Left lobe of liver (tissue), 2 donors: ENCODE measurements at places on chromosomes 1 and 21.
A peak's percentile ranks its signal among the peaks of the same experiment; 100 is the strongest.

- DNase-seq: no peak
These were observed 240.5 kb downstream of the TGFB2 start for GRCh38 chr1:218585511-218586184.

DNA sequence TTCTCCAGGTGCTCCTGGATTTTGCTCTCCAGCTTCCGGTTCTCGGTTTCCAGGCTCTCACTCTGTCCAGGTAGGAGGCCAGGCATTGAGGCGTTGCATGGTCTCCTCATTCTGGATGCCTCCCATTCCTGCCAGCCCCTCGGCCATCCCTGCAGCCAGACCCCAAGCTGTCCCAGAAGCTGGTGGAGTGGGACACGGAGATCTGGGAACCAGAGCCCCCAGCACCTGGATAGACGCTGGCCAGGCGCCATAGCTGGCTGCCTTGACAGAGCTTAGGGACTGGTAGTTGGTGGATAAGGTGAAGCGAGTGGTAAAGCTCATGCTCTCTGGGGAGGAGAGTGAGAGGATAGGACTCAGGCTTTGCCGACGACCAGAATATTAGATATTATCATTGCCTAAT, 29.6 kb downstream of the RAP1A start:
- no peak for DNase-seq

DNA sequence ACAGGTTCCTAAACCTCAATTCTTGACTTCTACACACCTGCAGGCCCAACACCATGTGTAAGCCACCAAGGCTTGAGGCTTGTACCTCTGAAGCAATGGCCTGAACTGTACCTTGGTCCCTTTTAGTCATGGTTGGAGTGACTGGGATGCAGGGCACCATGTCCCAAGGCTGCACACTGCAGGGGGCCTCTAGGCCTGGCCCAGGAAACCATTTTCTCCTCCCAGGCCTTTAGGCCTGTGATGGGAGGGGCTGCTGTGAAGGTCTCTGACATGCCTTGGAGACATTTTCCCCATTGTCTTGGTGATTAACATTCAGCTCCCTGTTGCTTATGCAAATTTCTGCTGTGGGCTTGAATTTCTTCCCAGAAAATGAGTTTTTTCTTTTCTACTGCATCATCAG, 75.8 kb upstream of the ZNF678 start:
- no peak for DNase-seq

DNA sequence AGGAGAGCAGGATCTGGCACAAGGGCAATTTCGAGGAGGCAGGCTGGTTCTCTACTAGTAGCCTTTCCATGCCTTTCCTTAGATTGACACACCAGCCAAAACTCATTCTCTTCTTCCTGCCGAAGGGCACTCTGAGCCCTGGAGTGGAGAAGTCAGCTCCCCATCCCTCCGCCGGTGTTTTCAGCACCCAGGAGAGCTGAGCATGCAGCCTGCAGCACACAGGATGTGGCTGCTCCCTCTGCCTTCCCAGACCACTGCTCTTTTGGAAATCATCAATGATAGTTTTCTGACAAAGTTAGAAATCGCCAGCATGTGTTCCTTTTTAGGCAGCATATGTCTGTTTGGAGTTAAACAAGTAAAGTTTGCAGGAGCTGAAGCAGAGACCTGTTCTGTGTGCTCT, 11.7 kb downstream of the RNU5D-1 start:
- no peak for DNase-seq

GRCh38 chr1:221310180-221310579, 430.9 kb downstream of the HLX start:
- DNase-seq: no peak

GRCh38 chr1:66570196-66570595, 36.2 kb downstream of the SGIP1 start:
- no peak for DNase-seq

GRCh38 chr21:33640697-33641351, 717 bp downstream of the CRYZL1 start:
- DNase-seq: no peak

GRCh38 chr1:921011-921837, 2.5 kb upstream of the SAMD11 start:
- DNase-seq: no peak

GRCh38 chr1:33010932-33011731, 25.6 kb downstream of the AK2 start:
- DNase-seq: peak; percentile 91

DNA sequence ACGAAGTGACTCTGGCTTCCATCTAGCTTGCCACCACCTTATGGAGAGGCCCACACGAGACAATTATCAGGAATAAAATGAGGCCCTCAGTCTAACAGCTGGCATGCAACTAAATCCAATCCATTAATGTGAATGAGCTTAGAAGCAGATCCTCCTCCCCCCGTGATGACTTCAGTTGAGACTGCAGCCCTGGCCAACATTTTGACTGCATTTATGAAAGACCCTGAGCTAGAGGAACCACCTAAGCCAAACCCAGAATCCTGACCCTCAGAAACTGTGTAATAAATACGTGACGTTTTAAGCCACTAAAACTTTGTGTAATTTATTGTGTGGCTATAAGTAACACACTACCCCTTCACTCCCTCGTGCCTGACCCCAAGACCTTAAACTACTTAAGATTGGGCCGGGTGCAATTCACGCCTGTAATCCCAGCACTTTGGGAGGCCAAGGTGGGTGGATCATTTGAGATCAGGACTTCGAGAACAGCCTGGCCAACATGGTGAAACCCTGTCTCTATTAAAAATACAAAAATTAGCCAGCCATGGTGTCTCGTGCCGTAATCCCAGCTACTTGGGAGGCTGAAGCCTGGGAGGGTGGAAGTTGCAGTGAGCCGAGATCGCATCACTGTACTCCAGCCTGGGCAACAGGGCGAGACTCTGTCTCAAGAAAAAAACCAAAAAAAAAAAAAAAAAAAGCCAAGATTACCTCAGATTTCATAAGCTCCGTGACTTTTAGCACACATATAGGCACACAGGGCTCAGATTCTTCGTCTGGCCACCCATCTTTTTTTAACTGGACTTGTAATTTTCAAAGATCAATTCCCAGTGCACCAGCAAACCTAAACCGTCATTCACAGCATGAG, 72.5 kb downstream of the ENAH start:
- no peak for DNase-seq

DNA sequence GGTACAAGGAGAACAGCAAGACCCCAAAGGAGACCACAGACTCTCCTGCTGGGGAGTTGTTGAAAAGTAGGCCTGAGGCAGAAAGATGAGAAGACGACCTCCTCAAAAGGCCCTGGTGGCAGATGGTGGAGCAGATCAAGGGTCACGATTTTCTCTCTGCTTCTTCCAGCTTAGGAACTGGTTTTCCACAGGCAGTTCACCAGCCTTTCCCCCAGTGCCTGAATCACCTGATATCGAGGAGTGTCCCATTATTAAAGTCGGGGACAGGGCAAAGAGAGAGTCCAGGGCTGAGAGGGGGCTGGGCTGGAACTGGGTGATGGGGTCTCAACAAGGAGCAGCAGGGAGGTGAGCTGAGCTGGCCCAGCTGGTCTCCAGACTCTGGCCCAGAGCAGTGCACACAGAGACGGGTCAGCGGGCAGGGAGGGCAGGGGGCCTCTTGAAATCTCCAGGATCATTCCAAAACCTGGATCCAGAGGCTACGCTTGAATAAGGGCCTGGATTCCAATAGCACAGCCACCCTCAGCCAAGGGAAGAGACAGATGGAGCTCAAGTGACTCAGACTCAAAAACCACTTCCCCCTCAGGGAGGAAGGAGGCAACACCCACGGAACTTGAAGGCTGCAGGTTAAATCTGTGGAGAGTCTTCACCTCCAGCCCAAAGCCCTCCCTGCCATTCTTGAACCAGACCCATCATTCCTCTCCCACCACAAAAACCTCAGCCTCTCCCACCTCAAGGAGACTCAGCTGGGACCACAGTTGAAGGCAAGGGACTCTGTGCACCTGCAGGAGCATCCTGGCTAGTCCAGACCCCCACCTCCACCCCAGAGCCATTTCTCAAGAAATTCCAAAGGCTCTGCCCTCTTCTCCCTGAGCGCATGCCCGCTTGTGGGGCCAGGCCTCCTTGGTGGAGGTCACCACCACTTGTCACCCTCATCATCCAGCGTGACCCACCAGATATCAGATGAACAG, at the start of gene S100A5:
Gene S100A5 (minus strand): TSS at position 541 of the 968 bp plus-strand sequence. CDS start 743 bp downstream, outside the sequence.
- no peak for DNase-seq
